ENCODE measurements at places on chromosomes 5 and 9.

GRCh38 chr5:101370181-101370580, 467.1 kb upstream of the ST8SIA4 start:
- no peak for ATAC-seq

GRCh38 chr5:93654676-93655075, 71.7 kb downstream of the NR2F1 start:
- ATAC-seq, result no peak

- ATAC-seq, result no peak
Observed at GRCh38 chr5:33764786-33765185, 127.0 kb downstream of the ADAMTS12 start.

DNA sequence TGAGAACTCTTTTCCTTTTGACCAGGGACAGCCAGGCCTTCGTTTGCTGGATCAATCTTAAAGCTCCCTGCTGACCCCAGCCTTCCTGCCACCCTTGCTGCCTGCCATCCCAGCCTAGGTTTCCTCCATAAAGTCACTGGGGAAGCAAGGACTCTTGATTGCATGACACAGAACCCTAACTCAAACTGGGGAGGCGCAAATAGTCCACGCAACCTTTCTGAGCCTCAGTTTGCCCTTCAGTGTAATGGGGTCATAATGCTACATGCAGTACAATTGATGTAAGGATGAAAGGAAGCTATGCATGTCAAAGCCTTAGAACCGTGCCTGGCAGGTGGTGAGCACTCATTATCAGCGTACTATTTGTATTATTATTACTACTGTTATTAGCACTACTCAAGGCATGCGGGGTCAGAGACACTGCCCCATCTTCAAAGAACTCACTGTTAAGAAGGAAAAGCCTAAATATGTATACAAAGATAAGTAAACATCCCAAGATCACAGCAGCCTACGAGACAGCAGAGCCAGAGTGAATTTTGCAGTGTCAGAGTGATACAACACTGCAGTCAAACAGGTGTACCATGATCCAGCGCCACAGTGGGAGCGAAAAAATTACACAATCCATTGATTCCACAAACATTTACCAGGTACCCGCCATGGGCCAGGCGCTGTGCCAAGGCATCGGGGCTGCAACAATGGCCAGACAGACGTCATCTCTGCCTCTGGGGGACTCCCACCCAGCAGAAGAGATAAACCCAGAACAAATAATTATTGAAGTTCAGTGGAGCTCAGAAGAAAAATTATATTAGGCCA, 16.9 kb upstream of the CPLX2 start:
- no peak for ATAC-seq

- no peak for ATAC-seq
Observed at GRCh38 chr5:78335976-78336375, 24.4 kb upstream of the SCAMP1 start.

- no peak for ATAC-seq
Observed at GRCh38 chr5:163189023-163189553, 248.3 kb upstream of the CCNG1 start.

DNA sequence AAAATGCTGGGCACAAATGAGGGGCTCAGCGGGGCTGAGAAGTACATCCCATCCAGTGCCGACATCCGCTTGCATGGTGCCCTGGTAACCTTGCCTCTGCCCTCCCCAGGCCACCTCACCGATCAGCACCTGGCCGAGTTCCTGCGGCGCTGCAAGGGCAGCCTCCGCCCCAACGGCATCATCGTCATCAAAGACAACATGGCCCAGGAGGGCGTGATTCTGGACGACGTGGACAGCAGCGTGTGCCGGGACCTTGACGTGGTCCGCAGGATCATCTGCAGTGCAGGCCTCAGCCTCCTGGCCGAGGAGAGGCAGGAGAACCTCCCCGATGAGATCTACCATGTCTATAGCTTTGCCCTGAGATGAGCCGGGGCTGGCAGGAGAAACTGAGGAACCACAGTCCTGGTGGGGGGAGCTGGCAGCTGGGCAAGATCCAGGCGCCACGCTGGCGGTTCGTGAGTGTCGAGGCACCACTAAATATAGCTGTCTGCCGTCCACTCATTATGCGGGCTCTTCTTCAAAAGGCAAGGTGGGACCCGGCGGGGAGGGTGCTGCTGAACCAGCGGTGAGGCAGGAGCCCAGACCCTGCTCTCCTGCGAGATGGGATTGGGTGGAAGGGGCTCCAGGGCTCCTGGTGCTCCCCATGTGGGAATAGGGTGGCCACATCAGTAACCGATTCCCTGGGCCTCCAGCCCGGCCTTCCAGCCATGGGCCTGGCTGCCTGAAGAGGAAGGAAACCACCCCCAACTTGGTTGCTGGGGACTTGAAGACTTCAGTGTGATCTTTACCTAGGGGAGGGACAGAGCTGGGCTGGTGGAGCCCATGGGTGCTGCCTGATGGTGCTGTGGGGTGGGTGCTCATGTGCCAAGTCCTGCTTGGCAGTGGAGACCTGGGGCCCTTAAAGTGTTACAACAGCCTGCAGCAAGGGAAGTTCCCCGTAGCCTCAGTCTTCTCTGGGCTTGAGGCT, 6.6 kb downstream of the ASB6 start:
- no peak for ATAC-seq

GRCh38 chr5:4124221-4124970, 528.8 kb downstream of the IRX1 start:
- no peak for ATAC-seq

DNA sequence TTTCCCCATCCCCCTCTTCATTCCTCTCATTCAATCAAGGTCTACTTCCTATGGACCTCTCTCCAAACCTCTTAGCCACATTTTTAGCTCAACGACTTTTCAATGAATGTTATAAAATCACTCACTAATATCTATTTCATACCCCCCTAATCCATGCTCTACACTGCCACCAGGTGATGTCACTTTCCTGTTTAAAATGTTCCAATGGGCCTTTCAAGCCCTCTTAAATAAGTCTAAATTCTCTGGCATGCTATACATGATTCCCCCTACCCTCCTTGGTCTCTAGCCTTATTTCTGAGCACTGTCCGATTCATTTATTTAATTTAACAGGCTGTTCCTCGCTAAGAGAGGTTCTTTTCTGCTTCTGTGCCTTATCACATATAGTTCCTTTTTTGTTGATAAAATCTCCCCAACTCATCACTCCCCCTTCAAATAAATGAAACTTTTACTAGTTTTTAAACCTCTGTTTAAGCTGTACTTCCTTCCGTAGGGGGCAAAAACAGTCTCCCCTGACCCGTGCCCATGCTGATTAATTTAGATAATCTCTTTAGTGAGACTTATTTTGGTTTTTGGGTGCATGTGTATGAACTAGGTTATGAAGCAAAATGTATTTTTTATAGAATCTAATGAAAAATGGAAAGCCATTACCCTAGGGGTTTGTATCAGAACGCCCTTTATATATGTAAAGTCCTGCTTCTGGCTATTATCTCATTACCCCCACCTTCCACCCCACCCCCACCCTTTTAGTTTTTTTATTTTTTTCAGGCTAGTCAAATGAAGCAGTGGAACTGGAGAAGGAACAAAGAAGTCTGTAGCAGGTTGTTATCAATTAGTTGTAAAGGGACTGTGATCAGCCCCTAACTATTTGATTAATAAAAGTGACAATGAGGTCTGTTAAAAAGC, 9.0 kb downstream of the ABHD17B start:
- no peak for ATAC-seq

DNA sequence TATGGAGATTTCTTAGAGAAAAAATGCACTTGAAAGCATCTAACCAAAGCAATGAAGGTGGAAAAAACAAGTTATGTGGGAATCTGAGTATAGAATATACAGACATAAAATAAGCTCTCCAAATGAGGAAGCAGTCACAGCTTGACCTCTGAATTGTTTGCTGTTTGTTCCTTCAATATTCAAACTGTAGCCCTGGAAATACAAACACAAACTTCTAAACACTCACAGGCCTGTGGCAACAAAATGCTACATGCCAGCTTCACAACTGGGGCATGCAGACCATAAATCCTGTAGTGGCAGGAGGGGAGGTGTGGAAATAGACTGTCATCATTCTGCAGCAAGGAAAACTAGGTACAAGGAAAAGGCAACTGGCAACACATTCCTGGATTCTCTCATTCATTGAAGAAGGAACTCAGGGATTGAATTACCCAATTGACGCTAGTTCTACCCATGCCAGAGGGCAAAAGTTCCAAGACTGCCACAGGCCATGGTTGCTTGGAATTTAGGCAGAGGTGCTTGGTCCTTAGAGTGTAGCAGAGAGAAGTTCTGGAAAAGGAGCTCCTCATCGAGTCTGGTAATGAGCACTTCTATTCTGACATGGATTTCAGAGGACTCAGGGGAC, 349.6 kb downstream of the PDE4D start:
- no peak for ATAC-seq

Data from esophagus mucosa (tissue), 1 donor.